NCI-H460 (cell line): ENCODE measurements at places on chromosomes 6 and 20.

DNA sequence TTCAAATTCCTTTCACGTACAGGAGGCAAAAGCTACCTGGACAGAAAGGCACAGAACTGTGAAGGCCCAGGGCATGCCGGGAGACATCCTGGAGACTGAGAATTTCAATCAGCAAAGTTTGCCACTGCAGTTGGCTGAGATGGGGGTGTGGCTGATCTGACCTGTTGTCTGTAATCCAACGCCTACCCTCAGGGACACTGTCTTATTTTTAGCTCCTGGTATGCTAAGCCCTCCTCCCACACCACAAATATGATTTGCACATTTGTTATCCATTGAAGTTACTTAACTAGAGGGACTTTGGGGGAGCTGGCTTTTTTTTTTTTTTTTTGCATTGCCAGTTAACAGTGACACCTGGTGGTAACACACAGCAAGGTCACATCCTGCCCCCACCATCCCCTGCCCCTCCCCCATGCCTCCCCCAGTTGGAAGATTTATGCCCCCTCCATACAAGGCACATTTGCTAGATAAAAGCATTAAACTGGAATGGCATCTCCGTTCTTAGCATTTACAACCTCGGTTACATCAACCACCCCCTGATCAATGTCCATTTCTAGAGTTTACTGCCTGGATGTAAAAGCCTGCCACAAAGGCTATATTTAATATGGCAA, 40.4 kb downstream of the TTI1 start:
- DNase-seq: peak; percentile 18

GRCh38 chr20:32470025-32470861, 112.1 kb downstream of the ASXL1 start:
- DNase-seq: no peak

GRCh38 chr20:39290575-39290974, 328.4 kb downstream of the DHX35 start:
- no peak for DNase-seq

DNA sequence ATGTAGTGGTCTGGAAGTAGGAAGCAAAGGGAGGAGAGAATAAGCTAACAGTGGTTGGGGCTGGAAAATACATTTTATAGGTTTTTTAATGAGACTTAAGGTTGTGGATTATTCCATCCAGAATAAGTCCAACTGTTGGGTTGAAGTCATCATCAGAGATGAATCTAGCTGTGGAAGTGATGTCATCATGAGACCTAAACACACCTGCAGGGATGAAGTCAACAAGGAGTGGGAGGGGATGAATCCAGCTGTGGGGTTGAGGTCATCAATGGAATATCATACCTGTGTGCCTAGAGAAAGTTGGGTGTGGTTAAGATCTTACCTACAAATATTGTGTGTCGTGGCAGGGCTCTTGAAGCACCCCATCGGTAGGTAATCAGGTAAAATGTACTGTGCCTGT, 730.7 kb downstream of the RFPL4B start:
- DNase-seq: no peak

GRCh38 chr20:48880981-48881657, 40.4 kb upstream of the ARFGEF2 start:
- DNase-seq: no peak

DNA sequence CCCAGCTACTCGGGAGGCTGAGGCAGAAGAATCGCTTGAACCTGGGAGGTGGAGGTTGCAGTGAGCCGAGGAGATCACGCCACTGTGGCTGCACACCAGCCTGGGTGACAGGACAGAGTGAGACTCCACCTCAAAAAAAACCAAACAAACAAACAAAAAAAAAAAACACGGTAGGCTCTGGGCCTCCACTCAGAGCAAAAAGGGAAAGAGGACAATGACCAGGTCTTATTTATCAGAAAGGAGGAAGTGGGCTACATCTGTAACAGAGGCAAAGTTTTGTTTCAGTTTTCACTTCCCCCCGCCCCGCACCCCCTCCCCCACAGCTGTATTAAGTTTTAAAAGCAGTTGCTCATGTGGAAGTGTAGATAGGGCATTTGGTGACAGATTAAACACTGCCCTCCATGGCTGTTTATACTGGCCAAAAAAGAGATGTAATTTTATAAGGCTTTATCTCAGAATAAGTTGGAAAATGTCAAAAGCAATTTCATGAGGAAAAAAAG, 114.6 kb downstream of the RCAN2 start:
- DNase-seq: no peak

- no peak for DNase-seq
Measured at GRCh38 chr6:62528894-62529526, 243.0 kb upstream of the KHDRBS2 start.

DNA sequence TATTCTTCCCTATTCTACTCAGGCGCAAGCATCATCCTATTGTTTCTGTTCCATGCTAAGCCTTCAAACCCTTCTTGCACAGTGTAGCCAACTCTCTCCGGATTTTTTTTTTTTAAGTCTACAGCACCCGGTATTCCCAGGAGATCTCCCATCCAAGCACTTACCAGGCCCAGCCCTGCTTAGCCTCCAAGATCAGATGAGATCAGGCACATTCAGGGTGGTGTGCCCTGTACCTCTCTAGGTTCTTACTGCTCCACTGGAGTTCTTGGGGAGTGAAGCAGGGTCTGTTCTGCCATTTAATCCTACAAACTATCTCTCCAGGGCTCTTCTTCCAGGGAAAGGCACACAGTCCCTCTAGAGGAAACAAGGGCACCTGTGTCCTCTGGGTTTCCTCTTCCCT, 14.9 kb upstream of the NUP153 start:
- DNase-seq: no peak

- no peak for DNase-seq
Measured at GRCh38 chr6:75419416-75419815, 74.2 kb downstream of the FILIP1 start.

DNA sequence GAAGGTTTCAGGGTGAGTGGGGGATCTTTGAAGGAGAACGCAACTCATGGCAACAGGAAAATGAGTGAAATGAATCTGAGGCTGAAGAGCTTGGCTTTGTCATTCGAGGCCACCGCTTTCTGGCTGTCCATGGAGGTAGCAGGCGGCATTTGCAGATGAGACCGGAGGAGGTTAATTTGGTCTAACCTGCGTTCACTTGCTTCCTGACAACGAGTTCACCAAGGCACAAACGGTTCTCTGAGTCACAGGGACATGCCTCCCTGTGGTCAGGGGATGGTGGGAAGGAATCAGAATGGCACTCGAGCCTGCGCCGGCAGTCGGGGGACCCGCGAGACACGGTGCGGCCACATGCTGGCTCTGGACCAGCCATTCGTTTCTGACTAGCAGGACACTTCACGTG, 75.0 kb downstream of the IRF4 start:
- no peak for DNase-seq

GRCh38 chr6:56048601-56049000, 173.2 kb upstream of the BMP5 start:
- DNase-seq: no peak

DNA sequence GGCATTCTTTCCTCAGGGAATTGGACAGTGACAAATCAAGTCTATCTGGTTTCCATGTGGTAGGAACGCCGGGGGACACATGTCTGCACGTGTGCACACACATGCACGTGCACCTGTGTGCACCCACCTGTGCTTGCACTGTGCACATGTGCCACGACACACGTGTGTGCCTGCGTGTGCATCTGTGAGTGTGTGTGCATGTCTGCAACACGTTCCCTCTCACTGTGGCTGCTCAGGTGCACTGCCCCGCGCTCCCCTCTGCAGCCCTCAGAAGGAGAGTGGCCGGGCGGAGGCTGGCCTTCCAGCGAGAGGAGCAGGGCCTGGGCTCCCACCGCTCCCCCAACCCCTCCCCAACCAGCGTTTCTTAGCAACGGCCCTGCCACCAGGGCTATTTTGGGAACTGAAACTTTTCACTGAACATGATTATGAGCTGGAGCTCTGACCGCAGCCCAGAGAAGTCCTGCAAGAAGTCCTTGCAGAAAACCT, 147.8 kb downstream of the PHACTR3 start:
- no peak for DNase-seq

DNA sequence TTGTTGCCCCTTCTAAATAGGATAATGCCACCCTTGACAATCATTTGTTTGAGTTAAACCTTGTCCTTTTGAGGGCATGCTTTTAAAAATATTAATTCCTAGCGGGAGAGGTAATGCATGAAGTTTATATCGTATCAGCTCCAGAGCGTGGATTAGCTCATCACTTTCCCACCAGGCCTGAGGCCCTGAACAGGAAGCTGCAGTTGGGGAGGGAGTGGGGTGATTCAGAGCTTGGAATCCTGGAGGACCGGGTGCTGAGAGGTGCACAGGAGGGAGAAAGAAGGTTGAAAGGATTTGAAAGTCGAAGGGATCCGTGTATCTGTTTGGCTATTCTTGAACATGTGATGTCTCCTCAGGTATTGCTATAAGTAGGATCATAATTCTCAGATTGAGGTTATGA, 25.0 kb downstream of the ZDHHC14 start:
- no peak for DNase-seq

DNA sequence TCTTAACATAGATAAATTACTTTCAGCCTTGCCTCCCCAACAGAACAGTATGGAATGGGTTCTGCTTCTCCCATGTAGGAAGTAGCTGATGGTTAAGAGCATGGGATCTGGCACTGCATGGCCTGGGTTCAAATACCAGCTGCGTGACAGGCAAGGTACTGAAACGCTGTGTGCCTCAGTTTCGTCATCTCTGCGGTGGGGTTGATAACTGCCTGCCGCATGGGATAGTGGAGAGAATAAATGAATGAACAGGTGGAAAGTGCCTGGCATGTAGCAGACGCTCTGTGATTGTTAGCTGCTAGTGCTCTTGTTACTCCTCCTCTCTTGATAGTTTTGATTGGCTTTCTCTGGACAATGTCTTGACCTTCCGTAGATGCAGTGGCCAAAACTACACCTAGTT, 213.3 kb downstream of the ZDHHC14 start:
- DNase-seq: no peak

GRCh38 chr6:37546141-37546871, 46.6 kb upstream of the CCDC167 start:
- DNase-seq: no peak

DNA sequence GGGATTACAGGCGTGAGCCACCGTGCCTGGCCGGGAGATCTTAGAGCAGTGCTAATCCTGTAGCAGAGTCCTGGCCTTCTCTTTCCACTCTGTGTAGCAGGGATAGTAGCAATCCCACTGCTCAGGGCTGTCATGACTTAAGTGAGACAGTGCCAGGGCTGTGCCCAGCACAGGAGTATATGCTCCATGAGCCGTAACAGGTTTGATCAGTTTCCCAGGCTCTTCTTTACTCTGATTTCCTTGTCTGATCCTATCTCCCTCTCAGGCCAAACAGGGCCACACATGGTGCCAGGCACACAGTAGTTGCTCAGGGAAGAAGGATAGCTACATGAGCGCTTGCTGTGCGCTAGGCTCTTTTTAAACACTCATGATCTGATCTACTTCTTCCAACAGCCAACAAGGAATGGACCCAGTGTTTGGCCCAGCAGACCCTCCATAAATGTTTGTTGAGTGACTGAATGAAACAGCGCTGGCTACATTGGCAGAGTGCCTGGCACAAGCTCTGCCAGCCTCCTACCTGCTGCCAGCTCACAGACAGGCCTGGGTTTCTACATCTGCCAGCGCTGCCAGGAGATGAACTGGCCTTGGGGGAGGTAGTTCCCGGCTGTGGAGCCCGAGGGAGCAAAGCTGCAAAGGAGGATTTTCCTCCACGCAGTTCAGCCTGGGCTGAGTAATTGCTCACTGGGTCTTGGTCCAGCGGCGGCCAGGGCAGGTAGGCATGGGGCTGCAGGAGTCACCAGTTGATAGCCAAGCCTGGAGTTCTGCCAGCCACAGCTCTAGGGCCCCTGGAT, 36.9 kb downstream of the SNAI1 start:
- no peak for DNase-seq

DNA sequence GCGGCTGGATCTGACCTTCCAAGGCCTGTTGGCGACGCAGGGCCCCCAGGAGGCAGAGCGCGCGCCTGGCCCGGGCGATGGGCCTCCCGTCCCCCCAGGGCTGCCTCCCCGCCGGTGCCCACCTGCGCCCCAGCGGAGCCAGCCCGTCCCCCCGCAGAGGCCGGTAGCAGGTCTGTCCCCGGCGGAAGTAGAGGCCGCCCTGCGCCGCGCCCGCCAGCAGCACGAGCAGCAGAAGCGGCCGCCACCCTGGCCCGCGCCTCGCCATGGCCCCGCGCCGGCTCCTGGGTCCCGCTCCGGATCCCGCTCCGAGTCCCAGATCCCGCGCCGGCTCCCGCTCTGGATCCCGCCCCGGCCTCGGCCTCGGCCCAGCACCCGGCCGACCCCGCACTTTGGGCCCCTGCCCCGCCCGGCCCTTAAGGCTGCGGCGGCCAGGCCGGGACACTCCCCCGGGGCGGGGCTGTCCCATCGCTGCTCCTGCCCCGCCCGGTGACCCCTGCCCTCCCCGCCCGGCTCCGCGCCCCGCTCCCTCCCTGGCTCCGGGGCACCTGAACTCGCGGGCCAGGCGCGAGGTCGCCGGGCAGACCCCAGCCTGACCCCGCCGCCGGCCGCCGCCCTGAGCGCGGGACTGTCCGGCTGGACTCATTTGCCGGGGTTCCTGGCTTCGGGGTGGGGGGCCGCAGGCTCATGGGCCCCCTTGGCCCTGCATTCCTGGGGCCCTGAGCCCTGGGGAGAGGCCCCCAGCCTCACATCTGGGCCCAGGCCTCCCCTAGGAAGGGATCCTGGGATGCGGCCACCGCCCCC, at the start of gene CTSZ:
Gene CTSZ, minus strand, starts transcription at position 391 of the 801 bp plus-strand sequence. Its CDS starts 126 bp downstream, at position 265.
- DNase-seq: peak; percentile 38

- no peak for DNase-seq
Measured at GRCh38 chr6:89328976-89329375, 13.9 kb upstream of the GABRR2 start.

GRCh38 chr6:88683734-88684133, 279.7 kb downstream of the RNGTT start:
- no peak for DNase-seq

DNA sequence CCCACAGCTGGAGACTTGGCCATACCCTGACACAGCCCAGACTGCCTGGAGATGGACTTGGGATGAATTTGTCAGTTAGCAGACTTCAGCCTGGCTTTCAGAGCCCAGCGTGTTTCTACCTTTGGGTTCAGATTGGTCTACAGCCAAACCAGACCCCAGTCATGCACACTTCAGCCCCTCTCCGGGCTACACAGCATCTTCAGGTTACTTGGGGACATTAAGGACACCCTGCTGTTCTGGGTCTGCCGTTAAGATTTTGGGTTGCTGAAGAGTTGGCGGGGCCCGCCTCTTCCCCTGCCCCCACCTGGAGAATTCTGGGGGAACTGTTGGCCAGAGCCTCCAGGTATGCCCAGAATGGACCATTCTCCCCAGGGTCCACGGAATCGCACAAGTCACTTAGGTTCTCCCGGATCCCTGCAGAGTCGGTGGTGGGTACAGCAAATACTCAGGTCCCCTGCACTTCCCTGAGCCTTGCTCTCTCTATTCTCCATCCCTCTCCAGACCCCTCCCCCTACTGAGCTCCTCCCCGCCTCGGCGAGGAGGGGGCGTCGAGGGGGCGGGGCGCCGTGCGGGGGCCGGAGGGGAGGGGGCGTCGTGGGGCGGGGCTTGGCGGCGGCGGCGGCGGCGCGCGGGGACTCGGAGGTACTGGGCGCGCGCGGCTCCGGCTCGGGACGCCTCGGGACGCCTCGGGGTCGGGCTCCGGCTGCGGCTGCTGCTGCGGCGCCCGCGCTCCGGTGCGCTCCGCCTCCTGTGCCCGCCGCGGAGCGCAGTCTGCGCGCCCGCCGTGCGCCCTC, at the start of gene PTK7:
Gene PTK7, plus strand, starts transcription at position 645 of the 794 bp plus-strand sequence. CDS start 175 bp downstream, outside the sequence.
- DNase-seq: no peak

GRCh38 chr6:82073484-82073883, 174.1 kb downstream of the IBTK start:
- no peak for DNase-seq
